ENCODE measurements at places on chromosomes 4 and X.

DNA sequence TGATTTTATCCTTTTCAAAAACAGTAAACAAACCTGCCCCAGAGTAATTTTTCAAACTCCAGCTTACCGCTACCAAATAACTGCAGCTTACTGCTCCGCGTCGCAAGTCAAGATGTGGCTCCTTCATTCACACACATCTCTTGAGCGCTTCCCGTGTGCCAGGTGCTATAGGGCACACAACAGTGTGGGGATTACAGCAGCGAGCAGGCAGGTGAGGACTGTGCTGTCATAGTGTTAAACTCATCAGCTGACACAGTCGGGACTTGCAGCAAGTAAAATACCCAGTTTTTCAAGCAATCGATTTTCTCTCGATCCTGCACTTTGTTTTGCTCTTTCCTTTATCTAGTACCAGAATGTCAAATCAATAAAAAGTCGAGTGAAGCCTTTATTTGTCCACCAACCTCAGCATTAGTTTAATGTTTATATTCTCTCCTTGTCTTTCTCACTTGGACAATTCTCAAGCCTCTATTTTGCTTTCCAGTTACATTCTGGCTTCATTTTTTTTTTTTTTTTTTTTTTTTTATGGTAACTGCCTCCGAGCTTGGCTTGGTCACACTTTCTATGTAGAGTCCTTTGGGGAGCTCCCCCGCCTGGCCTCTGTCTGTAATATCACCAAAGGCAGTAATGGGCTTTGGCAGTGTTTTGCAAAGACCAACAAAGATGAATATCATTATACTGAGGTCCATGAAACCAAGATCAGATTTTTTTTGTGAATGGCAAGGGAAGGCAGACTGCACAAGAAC is 8.3 kb upstream of the ASB5 start:
- no peak for DNase-seq

- no peak for DNase-seq
Measured at GRCh38 chr4:8821151-8821950, 50.3 kb downstream of the HMX1 start.

DNA sequence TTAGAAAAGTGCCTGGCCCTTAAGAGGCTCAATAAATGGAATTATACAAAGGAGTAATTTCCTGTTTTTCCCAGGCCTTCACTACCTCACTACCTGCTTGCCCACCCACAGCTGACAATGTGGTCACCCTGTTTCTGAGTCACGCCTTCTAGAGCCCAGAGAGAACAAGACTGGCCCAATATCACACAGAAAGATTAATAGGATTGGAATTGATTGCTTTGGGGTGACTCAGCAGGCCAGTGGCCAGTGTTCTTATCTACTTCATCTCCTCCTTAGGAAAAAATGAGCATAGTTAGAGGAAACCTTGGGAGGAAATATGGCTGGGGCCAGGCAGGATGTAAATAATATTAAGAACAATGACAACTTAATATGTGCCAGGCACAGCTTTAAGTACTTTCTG is 4.5 kb upstream of the FGF16 start:
- no peak for DNase-seq

GRCh38 chr4:122329876-122330565 is 48.8 kb upstream of the ADAD1 start:
- DNase-seq, result no peak

DNA sequence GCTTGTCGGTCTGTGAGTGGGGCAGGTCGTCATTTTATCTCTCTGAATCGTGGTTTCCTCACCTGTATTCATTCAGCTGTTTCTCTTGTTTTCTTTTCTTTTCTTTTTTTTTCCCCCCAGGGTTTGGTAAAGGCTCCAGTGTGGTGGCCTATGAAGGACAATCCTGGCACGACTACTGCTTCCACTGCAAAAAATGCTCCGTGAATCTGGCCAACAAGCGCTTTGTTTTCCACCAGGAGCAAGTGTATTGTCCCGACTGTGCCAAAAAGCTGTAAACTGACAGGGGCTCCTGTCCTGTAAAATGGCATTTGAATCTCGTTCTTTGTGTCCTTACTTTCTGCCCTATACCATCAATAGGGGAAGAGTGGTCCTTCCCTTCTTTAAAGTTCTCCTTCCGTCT is 41.4 kb downstream of the MAP7D3 start:
- no peak for DNase-seq

DNA sequence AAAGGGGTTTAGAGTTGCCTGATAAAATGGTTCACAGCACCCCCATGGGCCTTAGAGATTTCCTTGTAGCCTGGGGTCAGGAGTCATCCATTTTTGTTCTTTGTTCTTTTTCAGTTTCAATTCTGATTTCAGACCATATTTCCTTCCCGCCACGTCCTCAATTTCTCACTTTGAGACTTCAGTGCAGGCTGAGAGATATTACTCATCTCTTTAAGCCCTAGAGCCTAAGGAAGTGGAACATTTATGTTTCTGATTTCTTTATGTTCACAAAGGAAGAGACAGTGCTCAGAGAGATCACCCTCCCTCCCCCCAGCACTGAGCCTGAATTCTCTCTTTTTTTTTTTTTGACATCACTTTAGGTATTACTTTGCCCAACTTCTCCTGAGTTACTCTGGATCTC is 56.3 kb downstream of the MSN start:
- peak; percentile 16 for DNase-seq

DNA sequence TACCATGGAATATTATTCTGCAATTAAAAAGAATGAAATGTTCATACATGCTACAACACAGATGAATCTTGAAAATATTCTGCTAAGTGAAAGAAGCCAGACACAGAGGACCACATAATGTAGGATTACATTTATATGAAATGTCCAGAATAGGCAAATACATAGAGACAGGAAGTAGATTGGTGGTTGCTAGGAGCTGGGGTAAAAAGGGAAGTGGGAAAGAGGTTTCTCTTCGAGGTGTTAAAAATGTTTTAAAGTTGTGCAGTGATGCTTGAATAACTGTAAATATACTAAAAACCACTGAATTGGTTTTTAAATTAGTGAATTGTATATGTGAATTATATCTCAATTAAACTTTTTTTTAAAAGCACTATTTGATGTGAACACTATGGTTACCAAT is 3.6 kb upstream of the NXT2 start:
- DNase-seq, result no peak

DNA sequence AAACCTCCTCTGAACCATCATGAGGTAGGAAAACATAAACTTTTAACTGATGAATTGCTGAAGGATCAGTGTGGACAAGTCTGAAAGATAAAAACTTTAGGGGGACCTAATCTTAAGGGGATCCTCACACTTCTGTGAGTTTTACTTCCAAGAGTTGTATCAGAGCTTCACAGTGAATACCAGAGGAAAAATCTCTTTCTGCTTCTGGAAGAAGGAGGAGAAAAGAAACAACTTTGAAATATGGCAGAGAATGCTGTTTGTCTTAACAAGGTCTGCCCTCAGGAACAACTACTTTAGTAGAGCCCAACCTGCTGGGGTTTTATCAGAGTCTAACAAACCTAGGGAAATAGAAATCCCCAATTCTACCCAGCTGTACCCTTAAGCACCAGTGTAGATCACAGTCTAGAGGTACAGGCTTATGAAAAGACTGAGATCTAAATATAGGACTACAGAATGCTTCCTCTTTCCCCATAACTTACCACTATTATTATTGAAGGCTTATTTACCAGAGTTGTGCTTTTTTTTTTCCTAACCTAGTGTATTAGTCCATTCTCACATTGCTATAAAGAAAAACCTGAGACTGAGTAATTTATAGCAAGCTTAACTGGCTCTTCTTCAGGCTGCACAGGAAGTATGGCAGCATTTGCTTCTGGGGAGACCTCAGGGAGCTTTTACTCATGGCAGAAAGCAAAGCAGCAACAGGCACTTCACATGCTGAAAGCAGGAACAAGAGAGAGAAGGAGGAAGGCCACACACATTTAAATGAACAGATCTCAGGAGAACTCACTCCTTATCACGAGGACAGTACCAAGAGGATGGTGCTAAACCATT is 167.9 kb downstream of the CAMK2D start:
- no peak for DNase-seq

GRCh38 chr4:47413521-47413920 is 50.0 kb downstream of the COMMD8 start:
- DNase-seq, result no peak

- DNase-seq, result no peak
Measured at GRCh38 chrX:139204898-139205667, 325.5 kb upstream of the F9 start.

DNA sequence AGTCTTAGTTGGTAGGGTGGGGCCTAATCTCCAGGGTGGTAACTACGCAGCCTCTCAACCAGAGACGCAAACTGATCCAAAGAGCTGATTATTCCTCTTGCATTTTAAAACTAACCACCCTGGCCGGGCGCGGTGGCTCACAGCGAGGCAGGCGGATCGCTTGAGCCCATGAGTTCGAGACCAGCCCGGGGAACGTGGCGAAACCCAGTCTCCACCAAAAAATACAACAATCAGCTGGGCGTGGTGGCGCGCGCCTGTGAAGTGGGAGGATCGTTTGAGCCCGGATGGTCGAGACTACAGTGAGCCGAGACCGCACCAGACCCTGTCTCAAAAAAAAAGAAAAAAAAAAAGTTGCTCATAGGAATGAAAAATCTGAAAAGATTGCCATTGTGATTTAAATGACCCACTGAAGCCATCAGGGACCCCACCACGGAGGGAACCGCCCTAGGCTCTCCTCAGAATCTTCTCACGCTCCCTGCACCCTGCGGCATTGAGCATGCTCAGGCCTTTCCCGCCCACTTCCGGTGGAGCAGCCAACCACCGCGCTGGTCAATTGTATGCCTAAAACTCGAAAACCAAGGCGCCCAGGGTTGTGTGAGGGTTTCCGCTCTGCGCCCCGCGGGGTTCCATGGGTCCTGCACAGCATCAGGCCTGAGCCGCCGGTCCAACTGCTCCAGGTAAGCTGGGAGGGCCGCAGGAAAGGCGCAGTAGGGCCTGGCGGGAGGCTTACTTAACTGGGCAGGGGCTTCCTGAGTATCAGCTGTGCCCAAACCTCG is at the start of gene TRIM60:
Gene TRIM60 (plus strand): TSS at position 564 of the 776 bp plus-strand sequence. CDS start 8,074 bp downstream, outside the sequence.
- no peak for DNase-seq

- no peak for DNase-seq
Measured at GRCh38 chr4:118935819-118936218, 47.2 kb downstream of the SYNPO2 start.

- DNase-seq, result no peak
Measured at GRCh38 chr4:41262198-41262597, 5.5 kb downstream of the UCHL1 start.

- no peak for DNase-seq
Measured at GRCh38 chr4:106058921-106059320, 163.7 kb downstream of the NPNT start.

DNA sequence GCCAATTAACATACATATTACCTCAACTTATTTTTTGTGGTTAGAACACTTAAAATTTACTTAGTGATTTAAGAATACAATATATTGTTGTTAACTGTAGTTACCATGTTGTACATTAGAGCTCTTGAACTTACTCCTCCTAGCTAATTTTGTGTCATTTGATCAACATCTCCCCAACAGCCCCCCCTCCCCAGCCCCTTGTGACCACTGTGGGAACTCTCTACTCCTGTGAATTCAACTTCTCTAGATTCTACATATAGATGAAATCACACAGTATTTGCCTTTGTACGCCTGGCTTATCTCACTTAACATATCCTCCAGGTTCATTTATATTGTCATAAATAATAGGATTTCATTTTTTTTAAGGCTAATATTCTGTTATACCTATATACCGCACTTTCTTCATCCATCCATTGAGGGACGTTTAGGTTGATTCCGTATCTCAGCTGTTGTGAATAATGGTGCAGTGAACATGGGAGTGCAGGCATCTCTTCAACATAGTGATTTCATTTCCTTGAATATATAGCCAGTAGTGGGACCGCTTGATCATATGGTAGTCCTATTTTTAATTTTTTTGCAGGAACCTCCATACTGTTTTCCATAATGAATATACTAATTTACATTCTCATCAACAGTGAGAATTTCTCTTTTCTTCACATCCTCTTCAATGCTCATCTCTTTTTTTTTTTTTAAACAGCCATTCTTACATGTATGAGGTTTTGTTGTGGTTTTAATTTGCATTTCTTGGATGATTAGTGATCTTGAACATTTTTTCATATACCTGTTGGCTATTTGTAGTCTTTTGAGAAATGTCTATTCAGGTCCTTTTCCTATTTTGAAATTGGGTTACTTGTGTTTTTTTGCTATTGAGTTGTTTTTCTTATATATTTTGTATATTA is 66.8 kb downstream of the RAPGEF2 start:
- DNase-seq, result no peak

DNA sequence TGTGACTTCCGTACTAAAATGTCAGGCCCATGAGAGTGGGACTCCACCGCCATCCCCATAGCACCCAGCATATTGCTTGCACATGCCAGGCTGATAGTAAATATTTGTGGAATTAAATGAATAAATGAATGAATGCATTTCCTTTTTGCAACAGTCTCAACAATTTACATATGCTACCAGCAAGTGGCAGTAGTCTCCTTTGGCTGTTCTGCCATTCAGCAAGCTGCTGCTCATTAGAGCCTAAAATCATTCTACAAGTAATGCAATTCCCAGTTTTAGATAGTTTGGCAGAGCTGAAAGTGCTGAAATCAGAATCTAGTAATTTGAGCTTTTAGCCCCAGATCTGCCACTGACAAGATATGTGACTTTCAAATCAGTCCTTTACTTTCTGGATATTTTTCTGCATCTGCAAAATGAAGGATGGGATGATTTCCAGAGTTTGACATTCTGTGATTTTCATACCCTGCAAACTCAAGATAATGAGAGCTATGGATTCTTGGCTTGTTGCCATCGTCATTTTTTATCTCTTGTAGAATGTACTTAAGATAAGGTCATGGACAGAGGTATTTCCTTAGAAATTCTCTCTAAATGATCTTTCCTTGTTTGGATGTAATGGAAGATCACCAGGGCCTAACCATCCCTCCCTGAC is 35.7 kb upstream of the INTS6L start:
- no peak for DNase-seq

- no peak for DNase-seq
Measured at GRCh38 chrX:133794126-133794525, 191.3 kb downstream of the GPC3 start.

GRCh38 chr4:98873059-98873458 is 55.9 kb downstream of the EIF4E start:
- DNase-seq, result no peak

GRCh38 chr4:82415922-82416365 is 14.3 kb downstream of the HNRNPDL start:
- no peak for DNase-seq

DNA sequence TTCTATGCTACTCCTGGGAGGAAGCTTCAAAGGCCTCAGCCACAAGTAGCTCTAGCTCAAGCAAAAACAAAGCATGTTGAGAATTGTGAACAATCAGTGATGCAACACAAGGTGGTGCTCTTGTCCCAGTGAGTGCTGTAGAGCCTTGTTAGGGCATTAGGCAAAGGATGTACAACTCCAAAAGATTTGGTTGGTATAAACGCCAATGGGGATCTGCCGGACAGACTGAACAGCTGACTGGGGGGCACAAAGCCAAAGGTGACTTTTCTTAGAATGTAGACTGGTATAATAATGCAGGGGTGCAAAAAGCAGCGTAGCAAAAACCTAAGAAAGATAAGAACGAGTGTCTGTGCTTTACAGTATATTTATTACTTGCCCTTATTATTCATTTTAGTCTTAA is 62.6 kb upstream of the ALB start:
- no peak for DNase-seq

- DNase-seq, result no peak
Measured at GRCh38 chrX:100647739-100648138, 3.7 kb downstream of the SRPX2 start.

All from activated T-helper 2 cell treated with anti-CD3 and anti-CD28 coated beads, Interferon-gamma antibody, Interleukin-2, Interleukin-4, amounts not matched to agents 10 μg/mL and 5 μg/mL and 100 μg/mL, durations not matched to agents 14 hours and 24 hours and 36 hours (primary cell).